Lung microvascular endothelial cell (primary cell): ENCODE measurements at places on chromosomes 16 and 17. TPM values are rescaled to one million over a fixed set of nuclear protein-coding genes. Genes with fewer than 3 reads are reported as not detected.

Gene KIF2B
- not detected in 2 replicates for total RNA-seq

Gene CNTNAP1
- total RNA-seq = 6.7 and 15.3 TPM in 2 replicates

Gene GRB7
- under 0.01 and 0.22 TPM in 2 replicates for total RNA-seq

Gene ACD
- 8.3 and 10.5 TPM in 2 replicates for total RNA-seq

Gene RUSF1
- total RNA-seq = 17.4 and 23.6 TPM in 2 replicates

Gene NPIPA2
- total RNA-seq = 0.22 and 0.40 TPM in 2 replicates

Gene PRCD
- total RNA-seq = 0.20 and 0.22 TPM in 2 replicates

Gene ABCC11
- total RNA-seq = under 0.01 TPM in 1 of 2 replicates, not detected in the other

Gene CDK3
- 0.22 and 0.79 TPM in 2 replicates for total RNA-seq

Gene GPRC5B
- total RNA-seq = 26.6 and 110 TPM in 2 replicates
